Hematopoietic multipotent progenitor cell treated with erythropoietin and hydrocortisone succinate and interleukin-3 and kit ligand, for 17 days (in vitro differentiated cells): ENCODE measurements at places on chromosomes 4 and X.

GRCh38 chrX:125826080-125826479, 340.0 kb downstream of the DCAF12L2 start:
- no peak for DNase-seq

GRCh38 chrX:9887659-9888297, 79.4 kb upstream of the CLDN34 start:
- DNase-seq = no peak

DNA sequence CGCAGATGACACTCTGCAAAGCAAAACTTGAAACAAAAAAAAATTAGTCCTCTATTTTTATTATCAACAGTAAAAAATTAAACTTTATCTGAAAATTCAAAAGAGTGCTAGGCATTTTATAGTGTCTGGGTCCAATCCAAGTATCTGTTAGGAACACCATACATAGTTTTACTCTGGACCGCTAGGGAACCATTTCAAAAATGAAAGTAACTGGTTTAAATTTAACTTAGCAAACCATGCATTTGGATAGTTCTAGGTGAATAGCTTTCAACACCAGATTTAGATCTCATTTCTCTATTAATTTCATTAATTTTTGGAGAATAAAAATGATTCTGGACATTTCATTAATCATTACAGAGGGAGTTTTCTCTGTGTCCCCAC, 1.2 kb downstream of the KLKB1 start:
- DNase-seq = no peak

GRCh38 chrX:22481436-22481835, 208.7 kb downstream of the CBLL2 start:
- DNase-seq = no peak

- DNase-seq = no peak
Observed at GRCh38 chrX:2176733-2177132, 324.0 kb downstream of the DHRSX start.

GRCh38 chr4:40216622-40217366, 20.0 kb downstream of the RHOH start:
- DNase-seq = no peak
